ENCODE measurements at places on chromosomes 2 and 18.
A peak's percentile ranks its signal among the peaks of the same experiment; 100 is the strongest.

GRCh38 chr2:76270096-76270710 is 559.5 kb upstream of the GCFC2 start:
- no peak for DNase-seq

GRCh38 chr2:144753416-144753815 is 233.5 kb upstream of the ZEB2 start:
- DNase-seq = peak; percentile 5

- no peak for DNase-seq
Measured at GRCh38 chr18:79853993-79854364, 56.2 kb downstream of the KCNG2 start.

DNA sequence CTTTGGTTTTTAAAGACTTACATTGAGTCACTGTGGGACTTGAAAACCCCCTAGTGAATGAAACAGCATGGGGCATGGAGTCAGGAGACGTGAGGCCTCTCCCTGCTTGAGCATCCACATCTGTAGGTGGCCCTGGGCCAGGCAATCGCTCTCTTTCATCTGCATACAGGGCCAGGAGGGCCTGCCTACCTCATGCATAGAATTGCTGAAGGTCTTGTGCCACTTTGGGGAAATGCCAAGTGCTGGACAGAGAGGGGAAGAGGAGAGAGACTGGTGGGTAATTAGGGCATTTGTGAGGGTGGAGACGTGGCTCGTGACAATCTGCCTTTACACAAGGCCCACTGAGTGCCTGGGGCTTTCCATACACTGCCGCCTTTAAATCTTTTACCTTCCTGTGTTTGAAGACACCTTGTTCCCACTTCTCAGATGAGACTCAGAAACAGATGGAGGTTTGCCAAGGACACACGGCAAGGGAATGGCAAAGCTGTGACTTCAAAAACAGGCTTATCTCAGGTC is 322.2 kb upstream of the HS6ST1 start:
- no peak for DNase-seq
